ENCODE measurements at places on chromosomes 6 and 20.

GRCh38 chr6:35352735-35353134 lies 10.4 kb downstream of the PPARD start:
- no peak for DNase-seq

DNA sequence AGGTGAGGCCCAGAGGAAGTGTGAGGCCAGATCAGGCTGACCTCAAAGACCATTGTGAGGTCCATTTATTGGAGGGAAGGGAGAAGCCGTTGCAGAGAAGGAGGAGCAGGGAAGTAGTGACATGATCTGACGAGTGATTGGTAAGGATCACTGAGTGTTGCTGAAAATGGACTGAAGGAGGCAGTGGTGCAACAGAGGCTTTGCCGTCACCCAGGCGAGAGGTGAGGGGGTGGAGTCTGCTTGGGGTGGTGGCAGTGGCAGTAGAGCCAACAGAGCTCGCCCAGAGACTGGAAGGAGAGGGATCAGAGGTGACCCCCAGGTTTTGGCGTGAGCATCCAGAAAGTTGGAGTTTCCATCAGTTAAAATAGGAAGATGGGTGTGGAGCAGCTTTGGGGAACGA lies 67.9 kb upstream of the CLDN20 start:
- DNase-seq: no peak

DNA sequence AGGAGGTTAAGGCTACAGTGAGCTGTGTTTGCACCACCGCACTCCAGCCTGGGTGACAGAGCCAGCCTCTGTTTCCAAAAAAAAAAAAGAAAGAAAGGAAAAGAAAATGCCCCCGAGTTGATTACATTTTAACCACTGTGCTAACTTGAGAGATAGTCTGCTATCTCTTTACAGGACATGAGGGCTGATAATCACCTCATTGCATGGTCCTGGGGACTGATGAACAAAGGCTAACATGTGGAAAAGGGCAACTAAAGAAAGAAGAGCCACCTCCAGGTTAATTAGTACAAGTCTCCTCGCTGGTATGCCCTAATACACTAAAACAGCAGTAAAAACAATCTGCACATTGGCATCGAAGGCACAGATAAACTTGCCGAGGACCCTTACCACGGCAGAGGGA lies 4.2 kb upstream of the PLG start:
- DNase-seq: no peak

GRCh38 chr6:7389162-7389450 lies 436 bp downstream of the CAGE1 start:
- no peak for DNase-seq

DNA sequence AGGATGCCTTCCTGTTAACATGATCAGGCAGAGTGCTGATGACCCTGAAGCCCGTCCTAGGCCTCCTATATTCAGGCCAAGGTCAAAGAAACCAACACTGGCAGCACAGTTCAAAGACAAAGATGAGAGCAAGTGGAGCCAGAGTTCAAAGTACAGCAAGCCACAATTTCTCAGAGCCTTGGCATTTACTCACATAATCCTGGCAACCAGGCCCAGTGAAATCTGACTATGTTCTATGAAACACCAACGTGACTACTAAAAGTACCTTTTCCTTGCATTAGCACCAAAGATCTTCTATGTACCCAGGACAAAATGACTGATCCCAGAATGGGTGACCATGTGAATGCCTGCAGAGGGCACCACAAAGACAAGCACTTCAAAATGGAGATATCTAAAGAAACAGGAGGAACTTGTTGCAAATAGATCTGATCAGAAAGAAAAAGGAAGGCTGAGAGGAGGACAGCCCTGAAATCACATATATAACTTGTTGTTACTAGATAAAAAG lies 3.9 kb downstream of the NFS1 start:
- DNase-seq: no peak

DNA sequence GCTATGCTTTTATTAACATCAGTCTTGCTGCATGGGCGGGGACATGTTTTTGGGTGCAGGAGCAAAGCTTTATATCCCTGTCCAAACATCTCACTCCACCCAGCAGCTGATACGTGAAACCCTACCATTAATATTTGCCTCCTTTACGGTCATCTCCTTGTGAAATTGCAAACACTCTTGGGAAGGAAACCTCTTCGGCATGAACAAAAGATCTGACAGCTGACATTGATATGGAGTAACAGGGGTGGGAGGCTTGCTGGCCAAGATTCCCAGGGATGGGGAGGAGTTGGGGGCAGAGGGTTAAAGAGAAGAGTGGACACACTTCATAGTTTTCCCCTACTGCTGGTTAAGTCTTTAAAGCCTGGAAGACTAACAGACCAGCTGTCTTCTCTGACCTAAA lies 22.2 kb upstream of the VEGFA start:
- no peak for DNase-seq

GRCh38 chr6:88183471-88183870 lies 17.3 kb upstream of the CNR1 start:
- DNase-seq: no peak

GRCh38 chr6:152353440-152353839 lies 283.7 kb downstream of the SYNE1 start:
- DNase-seq: no peak

- DNase-seq: no peak
Measured at GRCh38 chr6:114588726-114589125, 245.9 kb upstream of the HS3ST5 start.

- no peak for DNase-seq
Measured at GRCh38 chr6:1262704-1263038, 49.2 kb upstream of the FOXQ1 start.

DNA sequence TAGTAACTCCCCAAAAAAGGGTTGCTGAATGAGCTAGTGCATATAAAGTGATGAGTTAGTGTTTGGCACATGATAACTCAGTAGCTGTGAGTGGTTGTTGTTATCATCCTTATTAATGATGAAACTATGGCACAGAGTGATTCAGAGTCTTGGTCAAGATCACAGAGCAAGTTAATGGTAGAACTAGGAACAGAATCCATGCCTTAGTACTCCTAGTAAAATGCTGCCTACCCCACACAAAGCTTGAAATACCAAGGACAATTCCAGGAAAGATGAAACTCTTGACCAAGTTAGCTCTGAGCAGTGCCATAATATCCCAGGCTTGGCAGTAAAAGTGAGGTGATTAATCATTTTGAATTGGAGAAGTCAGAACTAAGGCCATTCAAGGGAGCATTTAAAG lies 109.1 kb upstream of the ENPP5 start:
- no peak for DNase-seq

GRCh38 chr20:50260479-50261221 lies 70.0 kb downstream of the CEBPB start:
- no peak for DNase-seq

DNA sequence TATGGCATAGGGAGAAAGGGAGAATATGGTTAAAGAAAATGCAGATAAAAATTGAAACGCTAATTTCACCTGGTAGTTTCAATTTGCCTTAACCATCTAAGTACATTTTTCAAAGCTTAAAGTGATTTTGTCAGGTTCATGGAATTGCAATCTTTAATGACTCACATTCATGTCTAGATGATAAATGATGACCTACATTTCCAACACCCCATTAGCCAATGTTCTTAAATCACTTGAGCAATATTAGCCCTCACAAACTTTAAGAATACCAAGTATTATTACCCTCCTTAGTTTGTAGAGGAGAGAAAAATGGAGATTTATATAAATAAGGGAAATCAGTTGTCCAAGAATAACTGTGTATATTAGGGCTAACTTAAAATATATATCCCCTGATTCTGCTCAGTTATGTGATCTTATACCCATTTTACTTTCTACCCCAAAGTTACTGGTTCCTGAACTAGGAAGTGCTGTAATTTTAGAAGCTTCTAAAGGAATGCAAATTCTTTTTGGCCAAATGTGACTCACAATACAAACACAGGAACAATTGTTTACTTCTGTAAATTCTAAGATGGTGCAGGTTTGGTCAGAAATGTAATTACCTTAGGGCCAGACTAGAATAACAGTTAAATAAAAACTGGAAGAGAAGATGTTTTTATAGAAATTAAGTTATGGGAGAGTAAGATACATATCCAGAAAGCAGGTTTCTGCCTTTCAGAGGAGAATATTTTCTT lies 34.5 kb downstream of the TPBG start:
- no peak for DNase-seq

DNA sequence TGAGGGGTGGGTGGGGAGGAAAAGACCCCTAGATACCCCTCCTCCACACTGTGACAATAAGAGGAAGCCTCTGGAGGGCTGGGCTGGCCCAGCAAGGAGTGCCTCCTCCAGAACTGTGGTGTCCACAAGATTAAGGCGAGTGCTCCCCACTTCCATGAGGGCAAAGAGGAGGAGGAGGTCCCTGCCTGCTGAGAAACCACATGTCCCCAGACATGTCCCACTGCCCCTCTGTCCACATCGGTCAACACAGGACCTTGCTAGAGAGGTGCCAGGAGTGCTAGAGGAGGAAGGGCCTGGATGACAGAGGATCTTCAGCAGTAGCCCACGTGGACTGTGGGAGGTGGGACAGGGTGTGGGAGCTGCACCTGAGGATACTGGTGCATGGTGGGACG lies 3.1 kb downstream of the RAET1G start:
- DNase-seq: no peak

DNA sequence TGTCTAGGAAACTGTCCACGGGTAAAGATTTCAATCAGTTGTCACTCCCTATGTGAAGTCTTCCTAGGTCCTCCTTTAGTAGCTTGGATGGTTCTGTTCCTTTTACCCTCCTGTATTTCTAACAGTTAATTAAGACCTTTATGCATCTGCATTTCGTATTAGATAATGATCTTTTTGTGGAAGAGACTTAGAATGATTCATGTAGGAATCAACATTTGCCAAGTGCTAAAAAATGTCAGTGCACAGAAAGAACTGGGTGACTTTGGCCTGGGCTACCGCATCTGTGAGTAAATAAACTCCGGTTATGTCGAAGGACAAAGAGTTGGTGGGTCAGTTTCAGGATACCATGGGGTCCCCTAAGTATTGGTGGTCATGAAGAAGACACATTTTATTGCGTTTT lies 918.0 kb downstream of the TFAP2A start:
- no peak for DNase-seq

- no peak for DNase-seq
Measured at GRCh38 chr6:25222006-25222678, 57.0 kb upstream of the CARMIL1 start.

GRCh38 chr6:33798343-33798848 lies 5.4 kb downstream of the MLN start:
- DNase-seq: no peak

DNA sequence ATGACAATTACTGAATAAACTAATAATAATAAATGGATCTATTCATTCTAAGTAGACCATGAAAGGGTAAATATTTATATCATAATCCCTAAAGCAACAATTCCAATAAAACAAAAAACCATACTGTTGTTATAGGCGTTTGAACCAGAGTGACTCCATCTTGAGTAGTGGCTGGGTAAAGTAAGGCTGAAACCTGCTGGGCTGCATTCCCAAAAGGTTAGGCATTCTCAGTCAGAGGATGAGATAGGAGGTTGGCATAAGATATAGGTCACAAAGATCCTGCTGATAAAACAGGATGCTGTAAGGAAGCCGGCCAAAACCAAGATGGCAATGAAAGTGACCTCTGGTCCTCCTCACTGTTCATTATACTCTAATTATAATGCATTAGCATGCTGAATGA lies 8.3 kb downstream of the OR2H1 start:
- DNase-seq: no peak

DNA sequence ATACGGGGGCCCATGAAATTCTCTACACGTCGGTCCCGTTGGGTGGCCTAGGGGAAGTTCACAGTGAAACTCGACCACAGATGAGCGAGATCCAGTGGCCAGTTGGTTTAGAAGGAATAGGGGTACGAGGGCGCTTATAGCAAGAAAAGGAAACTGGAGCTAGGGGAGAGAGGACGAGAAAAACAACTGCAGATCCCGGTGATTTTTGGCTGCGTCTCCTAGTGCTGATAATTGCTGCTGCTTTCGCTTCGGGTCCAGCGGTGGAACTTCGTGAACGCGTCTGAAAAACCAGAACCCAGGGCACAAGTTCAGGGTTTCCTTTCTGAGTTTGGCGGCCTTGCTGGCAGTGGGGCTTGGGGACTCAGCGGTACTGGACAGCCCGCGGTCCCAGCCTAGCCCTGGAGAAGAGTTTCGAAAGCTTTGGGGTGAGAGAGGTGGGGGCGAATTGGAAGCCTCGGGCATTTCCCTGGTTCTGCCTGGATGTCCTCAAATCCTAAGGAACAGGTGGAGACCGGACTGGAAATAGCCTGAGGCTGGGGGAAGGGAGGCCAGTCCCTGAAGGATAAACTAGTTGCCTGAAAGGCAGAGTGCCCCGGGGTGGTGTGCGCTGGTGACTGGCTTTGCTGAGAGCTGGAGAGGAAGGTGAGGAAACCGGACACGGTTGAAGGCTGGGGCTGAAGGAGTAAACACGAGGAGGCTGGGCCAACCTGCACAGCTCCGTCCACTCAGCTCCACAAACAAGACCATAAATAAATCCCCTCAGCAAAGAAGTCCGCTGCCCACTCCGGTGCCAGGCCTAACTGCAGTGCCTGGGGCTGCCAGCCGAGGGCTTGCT lies 793 bp downstream of the GMPR start:
- DNase-seq: no peak

- DNase-seq: no peak
Measured at GRCh38 chr20:62427172-62428001, at the start of gene RBBP8NL. Gene RBBP8NL, minus strand, starts transcription at chr20:62427539. Its CDS starts 7,892 bp downstream, at chr20:62419647.

DNA sequence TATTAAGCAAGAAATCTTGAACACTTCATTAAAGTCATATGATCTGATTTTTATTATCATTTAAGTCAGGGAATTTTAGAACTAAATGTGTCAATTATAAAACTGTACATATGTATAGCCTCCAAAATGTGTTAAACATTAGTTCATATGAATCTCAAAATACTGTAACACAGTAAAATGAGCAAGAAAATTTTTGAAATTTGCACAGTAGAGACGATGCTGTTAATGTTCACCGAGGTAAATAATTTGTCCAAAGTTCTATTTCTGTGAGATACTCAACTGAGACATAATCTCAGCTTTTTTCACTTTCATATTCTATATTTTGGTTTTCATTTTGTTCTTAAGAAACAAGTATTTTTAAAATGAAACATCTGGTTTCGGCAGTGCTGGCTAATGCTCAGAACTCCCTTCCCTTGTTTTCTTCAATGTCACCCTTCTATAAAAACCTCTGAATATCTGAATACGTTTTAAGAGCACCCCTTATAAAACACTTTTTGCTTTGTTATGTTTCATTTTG lies 353.1 kb downstream of the LAMA2 start:
- DNase-seq: no peak

- no peak for DNase-seq
Measured at GRCh38 chr6:74715355-74716085, 490.3 kb downstream of the COL12A1 start.

DNA sequence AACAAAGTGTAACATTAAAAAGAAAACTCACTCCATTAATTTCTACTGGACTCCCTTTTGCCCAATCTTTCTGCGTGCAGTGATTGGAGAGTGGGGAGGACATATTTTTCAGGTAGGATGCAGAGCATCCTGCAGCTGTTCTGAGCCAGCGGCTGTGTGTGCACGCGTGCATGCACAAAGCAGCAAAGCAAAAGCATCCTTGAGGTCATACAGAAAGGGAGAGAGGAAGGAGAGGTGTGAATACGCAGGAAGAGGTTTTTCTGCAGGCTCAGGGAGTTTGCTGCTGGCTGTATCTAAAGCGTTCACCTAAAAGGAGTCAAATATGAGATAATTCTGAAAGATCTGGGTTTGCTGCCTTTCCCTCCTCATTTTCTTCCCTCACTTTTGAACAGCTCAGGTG lies 108.4 kb downstream of the HUS1B start:
- DNase-seq: no peak
